DMS79 treated with DMSO at 0.1 percent for 48 hours (cell line): ENCODE measurements at places on chromosomes 5 and 9.

GRCh38 chr5:5239191-5239590 is 99.1 kb downstream of the ADAMTS16 start:
- DNase-seq = no peak

- DNase-seq = no peak
Observed at GRCh38 chr5:93602241-93603077, 19.4 kb downstream of the NR2F1 start.

DNA sequence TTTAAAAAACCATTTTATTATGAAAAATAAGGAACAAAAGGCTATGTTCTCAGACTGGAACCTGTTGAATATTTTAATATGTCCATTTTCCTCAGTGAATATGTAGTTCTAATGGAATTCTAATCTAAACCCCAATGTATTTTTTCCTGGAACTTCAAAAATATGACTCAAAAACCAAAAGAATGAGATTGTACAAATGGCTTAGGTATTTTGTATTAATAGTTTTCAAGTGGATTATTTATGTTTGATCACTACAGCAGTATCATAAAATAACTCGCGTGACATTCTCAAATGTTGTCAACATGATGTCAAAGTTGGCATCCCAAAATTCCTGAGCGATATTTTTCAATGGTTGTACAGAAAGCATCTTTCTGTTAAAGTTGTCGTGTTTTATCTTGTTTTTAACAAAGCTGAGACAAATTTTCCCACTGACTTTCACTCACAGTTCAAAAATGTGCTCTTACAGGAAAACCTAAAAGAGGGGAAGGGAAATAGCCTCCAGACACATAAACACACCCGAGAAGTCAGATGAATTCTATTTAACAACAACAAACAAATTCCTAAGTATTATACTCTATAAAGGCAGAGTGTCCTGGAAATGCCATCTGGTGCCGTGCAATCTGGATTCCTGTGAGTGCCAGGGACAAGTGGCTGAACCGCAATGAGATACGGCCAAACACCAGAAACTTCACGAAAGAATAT is 68.1 kb upstream of the TAS2R1 start:
- no peak for DNase-seq

DNA sequence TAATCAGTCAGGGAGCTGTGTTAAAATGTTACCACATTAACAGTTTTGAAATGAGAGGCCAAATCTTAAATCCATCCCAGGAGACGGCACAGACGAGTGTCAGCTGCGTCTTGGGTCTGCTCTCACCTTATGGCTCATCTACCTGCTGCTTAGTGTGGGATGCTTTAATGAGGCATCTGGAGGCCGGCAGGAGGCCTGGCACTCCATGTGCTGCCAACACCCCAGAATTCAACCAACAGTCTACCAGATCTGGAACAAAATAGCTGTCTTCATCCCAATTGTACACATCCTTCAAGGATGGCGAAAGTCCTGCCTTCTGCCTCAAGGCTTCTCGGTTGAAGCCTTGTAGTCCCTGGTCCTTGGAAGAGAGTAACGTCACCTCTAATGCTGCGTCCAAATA is 12.0 kb downstream of the PRKACG start:
- DNase-seq = no peak

GRCh38 chr9:11318946-11319345 is 706.1 kb upstream of the PTPRD start:
- DNase-seq = no peak

DNA sequence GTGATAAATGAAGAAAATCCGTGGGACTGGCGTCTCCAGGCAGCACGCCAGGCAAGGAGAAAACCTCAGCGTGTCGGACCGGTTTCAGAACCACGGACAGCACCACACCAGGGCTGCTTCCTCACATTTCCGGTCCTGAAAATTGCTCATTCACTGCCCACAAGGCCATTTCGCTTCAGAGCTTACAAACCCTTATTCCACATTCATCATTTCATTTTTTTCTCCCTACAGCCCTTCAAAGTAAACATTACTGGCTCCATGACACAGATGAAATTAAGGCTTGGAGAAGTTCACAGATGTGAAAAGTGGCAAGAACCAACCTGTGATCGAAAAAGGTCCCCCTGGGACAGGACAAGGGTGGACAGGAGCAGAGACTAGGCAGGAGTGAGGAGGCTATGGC is 1.5 kb upstream of the GPRIN1 start:
- no peak for DNase-seq

- no peak for DNase-seq
Observed at GRCh38 chr9:16246785-16247184, 623.7 kb downstream of the BNC2 start.

DNA sequence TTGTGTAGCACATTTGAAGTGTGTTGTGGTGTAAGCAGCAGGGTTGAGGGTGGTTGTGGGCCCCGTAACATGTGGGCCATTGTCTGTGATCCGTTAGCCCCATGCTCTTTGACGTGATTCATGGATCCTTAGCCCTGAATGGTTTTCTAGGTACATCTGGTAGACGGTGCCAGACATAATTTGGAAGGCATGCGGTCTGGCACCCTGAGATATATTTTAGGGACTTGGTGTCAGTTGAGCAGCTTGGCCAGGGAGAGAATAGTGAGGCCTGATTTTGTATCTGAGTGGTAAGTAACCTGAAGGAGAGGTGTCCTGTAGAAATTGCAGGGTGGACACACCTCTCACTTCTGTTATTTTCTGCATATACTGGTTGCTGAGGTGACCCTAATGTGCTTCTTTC is 10.9 kb downstream of the SH3GL2 start:
- no peak for DNase-seq
